ENCODE measurements at places on chromosomes 2 and 18.

- DNase-seq = no peak
Observed at GRCh38 chr2:46249654-46250053, 47.6 kb upstream of the EPAS1 start.

GRCh38 chr2:238855299-238855698 lies 7.4 kb downstream of the TWIST2 start:
- DNase-seq = no peak

DNA sequence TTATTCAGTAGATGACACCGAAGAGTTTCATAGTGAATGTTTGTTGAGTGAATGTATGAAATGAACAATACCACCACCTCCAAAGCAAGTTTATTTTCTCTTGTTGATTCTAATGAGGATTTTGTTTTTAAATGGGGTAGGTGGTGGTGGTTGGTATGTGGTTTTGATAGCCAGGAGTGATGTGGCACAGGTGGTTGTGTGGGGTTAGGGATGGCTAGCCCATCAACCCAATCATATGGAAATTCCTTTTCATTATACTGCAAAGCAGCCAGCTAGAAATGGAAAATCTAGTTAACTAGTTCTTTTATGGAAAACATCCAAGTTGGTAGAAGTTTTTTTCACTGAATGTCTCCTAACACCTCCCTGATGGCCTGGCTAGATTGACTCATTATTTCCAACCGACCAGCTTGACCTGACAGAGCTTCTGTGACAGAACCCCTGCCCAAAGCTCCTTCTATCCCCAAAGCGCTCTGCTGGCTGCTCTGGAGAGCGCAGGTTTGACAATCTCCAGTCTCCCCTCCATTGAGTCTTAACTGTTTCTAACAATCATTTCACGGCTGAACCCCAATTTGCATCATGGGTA lies 376.9 kb downstream of the MTX2 start:
- DNase-seq = no peak

DNA sequence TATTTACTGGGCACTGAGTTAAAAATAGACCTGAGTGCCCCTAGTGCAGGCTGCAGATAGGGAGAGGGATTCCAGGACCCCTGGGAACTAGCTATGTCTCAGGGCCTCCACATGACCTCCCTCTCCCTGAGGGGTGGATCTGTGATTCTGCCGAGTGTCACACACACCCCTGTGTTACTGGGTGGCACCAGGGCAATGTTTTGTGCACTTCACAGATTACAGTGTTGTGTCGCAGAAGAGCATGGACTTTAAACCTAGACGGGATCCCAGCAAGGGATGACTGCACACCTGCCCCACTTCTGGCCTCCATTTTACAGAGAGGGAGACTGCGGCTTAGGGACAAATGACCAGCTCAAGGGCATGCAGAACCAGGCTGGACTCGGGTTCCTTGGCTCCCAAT lies 65.6 kb downstream of the ZFP36L2 start:
- DNase-seq = no peak

DNA sequence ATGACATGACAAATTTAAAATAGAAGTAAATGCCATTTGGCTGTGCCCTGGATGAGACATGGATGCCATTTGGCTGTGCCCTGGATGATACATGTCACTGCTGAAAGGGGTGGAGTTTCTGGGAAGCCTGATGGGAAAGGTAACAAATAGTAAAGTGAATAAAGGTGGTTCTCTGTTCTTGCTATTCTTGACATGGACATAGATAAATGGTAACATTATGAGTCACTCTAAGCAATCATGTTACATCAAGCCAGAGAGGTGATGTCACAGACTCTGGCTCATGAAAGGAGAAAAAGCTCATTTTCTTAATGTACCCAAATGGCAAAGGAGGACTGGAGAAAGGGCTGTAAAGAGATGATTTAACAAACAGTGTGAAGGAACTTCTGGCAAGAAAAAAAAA lies 86.4 kb downstream of the EML6 start:
- no peak for DNase-seq
